Cardiac fibroblast (primary cell): ENCODE measurements at places on chromosomes 12 and 14.
A peak's percentile ranks its signal among the peaks of the same experiment; 100 is the strongest.

- peak; percentile 98 for DNase-seq
Observed at GRCh38 chr12:6226002-6226678, 25.9 kb downstream of the CD9 start.

DNA sequence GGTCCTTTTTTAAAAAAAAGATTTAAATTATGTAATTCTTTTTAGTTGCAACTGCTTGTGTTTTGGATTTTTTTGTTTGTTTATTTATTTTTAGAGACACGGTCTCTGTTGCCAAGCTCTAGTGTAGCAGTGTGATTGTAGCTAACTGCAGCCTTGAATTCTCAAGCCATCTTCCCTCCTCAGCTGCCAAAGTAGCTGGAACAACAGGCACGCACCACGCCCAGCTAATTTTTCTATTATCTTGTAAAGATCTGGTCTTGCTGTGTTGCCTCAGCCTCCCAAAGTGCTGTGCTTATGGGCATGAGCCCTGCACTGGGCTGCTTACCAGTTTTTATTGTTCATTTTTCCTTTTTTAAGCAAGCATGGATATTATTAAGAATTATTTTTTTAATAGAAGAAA is 10.6 kb upstream of the ART4 start:
- no peak for DNase-seq

- peak; percentile 99 for DNase-seq
Observed at GRCh38 chr12:109888179-109889020, 8.1 kb upstream of the GLTP start.

DNA sequence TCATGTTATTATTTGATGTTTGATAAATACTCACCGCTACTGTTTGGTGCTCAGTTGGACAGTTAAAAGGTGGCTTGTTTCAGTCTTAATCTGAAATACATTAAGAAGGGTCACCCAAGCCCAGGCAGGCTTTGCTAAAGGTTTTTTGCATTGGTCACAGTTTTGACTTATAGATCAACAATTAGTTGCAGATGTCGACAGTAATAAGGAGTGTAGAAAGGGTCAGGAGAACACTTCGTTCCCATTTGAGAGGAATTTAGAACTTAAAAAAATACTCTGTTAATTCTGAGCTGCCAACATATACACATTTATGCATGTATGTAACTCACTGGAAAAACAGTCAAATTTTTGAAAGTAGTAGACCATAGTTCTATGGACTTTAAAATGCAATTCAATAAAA is 130.3 kb downstream of the TMEM30B start:
- peak; percentile 81 for DNase-seq

DNA sequence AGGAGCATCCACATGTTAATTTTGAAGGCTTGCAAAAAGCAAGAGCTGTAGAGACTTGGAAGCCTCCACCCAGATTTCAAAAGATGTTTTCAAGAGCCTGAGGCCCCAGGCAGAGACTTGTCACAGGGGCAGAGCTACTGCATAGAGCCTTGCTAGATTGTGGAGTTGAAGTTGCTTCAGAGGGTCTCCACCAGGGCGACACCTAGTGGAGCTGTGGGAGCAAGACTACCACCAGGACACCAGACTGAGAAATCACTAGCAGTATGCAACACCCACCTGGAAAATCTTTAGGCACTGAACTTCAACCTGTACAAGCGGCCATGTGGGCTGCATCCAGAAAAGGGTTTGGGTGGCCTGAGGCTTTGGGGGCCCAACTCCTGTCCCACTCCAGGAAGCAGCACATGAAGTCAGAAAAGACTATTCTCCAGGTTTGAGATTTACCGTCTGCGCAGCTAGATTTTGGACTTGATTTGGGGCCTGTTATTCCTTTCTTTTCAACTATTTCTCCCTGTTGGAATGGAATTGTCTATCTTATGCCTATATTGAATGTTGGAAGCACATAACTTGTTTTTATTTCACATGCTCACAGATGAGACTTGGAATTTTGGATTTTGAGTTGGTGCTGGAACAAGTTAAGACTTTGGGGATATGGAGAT is 508.6 kb downstream of the FLRT2 start:
- peak; percentile 58 for DNase-seq

GRCh38 chr12:9646794-9647781 is 22.4 kb upstream of the CLEC2D start:
- peak; percentile 45 for DNase-seq

GRCh38 chr12:12523229-12523628 is 39.4 kb downstream of the DUSP16 start:
- DNase-seq: no peak

- DNase-seq: no peak
Observed at GRCh38 chr12:30975581-30975980, 49.0 kb downstream of the TSPAN11 start.

- peak; percentile 21 for DNase-seq
Observed at GRCh38 chr14:52253503-52253902, 14.0 kb upstream of the PTGDR start.

GRCh38 chr12:14961466-14962152 is at the start of gene ARHGDIB:
Gene ARHGDIB (minus strand): TSS chr12:14961601. CDS start chr12:14950712, 10,889 bp downstream.
- DNase-seq: peak; percentile 69

DNA sequence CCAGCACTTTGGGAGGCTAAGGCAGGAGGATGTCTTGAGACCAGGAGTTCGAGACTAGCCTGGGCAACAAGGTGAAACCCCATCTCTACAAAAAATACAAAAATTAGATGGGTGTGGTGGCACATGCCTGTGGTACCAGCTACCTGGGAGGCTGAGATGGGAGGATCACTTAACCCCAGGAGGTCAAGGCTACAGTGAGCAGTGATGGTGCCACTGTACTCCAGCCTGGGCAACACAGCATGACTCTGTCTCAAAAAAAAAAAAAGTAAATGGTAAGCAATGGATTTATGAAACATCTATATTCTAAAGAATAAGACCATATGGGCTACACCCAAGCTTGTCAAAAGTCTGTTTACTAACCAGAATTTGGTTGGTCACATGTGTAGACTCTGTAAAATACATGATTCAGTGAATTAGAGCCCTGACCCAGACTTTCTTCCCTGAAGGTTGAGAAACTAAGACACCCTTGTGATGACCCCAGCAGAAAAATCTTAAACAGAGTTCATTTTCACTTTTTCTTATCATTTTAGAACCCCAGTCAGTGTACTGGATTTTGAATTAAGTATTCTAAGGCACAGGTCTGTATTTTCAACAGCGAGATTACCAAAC is 12.1 kb downstream of the FGD6 start:
- no peak for DNase-seq

DNA sequence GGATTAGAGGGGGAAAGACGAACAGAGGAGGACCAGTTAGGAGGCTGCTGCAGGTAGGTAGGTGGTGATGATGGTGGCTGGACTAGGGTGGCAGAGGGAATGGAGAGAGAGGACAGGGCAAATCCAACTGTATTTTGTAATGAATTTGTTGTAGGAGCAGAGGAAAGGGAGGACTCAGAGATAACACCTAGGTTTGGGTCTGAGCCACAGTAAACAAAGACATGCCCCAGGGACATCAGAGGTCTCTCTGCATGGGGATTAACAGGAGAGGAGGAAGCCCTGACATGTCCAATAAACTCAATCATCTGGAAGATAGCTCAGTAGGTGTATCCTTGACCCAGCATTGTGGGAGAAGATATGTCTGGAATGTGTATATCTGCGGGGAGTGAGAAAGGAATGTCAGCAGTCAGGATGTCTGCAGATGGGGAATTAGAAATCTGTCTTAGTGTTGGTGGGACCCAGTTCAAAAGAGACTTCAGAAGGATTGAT is 4.7 kb upstream of the SLC48A1 start:
- DNase-seq: no peak

DNA sequence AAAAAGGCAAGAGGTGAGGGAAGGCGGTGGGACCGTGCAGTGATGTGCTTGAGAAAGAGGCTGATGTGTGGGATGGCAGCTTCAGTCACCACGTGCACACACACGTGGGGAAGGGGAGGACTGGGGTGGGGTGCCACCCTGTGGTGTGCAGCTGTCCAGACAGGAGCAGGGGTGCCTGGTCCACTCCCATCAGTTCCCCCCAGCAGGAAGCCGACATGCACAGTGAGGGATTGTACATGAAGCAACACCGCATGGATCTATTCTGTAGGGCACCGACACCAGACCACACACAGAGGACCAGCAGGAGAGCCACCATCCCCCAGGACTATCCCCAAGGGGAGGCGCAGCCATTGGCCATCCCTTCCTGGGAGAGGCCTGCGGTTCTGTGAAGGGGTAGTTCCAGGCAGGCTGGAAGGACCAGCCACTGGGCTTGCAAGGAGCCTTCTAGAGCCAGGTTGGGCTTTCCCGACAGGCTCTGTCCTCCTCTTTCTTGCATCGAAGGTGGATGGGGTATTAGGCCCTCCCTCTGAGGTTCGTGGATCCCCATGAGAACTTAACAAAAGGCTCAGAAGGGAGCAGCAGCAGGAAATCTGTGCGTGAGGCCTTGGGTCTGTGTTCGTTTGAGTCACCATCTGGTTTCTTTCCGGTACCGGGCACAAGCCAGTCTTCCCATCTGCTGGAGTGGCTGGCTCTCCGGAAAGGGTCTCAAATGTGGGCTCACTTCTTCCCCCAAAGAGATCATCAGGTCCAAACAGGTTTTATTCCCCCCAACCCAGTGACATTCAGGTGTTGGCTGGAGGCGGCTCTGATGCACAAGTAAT is 59.8 kb downstream of the PLEKHG3 start:
- peak; percentile 47 for DNase-seq

DNA sequence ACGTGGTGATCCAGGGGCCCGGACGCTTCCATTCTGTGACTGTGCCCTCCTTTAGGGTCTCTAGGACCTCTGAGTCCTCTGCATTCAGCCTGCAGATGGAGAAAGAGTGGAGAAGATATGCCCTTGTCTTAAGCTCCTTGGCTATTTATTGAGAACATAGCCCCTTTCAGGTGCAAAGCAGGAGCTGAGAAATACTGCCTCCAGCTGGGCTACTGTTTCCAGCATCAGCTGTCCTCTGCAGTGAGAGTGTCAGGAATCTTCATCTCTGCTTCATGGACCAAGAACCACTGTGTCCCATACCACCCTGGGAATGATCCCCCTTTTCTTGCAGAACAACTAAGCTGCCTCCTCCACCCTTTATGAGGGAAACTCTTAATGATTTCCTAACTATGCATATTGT is 47.8 kb upstream of the CEP83 start:
- DNase-seq: no peak

- DNase-seq: no peak
Observed at GRCh38 chr14:48983351-48983888, 602.8 kb downstream of the RPS29 start.

GRCh38 chr14:44463356-44464004 is 43.6 kb downstream of the FSCB start:
- DNase-seq: peak; percentile 10

GRCh38 chr14:55707365-55707804 is 127.4 kb downstream of the KTN1 start:
- peak; percentile 77 for DNase-seq
